ENCODE measurements at places on chromosomes 5 and 9. TPM values are rescaled to one million over a fixed set of nuclear protein-coding genes. Genes with fewer than 3 reads are reported as not detected.

- H3K4me3 ChIP-seq: no peak overlapping the region
- peak; percentile 45 for DNase-seq
- H3K4me1 ChIP-seq: no peaks in the 10 kb centered on the region
- H3K36me3 ChIP-seq: no peaks in the 10 kb centered on the region
Observed at GRCh38 chr9:19028835-19029451, 4.1 kb downstream of the SAXO1 start.

GRCh38 chr5:76472335-76473008 lies 69.4 kb downstream of the IQGAP2 start:
- no peak overlapping the region for H3K27ac ChIP-seq
- no peaks in the 10 kb centered on the region for H3K27me3 ChIP-seq
- no peaks in the 10 kb centered on the region for H3K4me1 ChIP-seq
- no peak overlapping the region for H3K4me3 ChIP-seq
- H3K36me3 ChIP-seq: no peaks in the 10 kb centered on the region
- DNase-seq: no peak

DNA sequence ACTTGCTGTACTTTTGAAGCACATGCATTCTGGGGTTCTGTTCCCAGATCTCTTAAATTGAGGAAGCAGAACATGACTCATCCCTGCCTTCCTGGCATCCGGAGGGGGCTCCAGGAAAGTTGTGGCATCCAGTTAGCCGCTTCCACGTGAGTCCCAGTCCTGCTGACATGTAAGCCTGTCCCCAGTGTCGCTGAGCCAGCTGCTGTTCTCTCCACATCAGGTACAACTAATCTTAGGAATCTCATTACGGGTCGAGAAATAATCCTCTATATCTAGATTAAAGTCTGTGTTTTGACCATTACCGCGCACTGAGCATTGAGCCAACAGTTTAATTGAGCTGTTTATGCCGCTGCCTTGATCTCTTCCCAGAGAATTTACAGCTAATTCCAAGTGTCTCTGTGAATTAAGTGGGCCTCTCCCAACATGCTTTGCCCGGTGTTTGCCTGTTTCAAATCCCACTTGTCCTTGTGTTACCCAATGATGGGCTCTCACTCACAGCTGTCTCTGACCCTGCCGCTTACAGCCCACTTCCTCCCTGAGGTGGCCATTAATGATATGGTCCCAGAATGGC lies 10.5 kb upstream of the SHB start:
- DNase-seq: peak; percentile 82
- H3K4me3 ChIP-seq: peak overlapping the region; percentile 39
- no peaks in the 10 kb centered on the region for H3K36me3 ChIP-seq
- peaks cover 20% of the 10 kb centered on the region for H3K4me1 ChIP-seq
- no peaks in the 10 kb centered on the region for H3K27me3 ChIP-seq
- H3K27ac ChIP-seq: peak overlapping the region; percentile 79

DNA sequence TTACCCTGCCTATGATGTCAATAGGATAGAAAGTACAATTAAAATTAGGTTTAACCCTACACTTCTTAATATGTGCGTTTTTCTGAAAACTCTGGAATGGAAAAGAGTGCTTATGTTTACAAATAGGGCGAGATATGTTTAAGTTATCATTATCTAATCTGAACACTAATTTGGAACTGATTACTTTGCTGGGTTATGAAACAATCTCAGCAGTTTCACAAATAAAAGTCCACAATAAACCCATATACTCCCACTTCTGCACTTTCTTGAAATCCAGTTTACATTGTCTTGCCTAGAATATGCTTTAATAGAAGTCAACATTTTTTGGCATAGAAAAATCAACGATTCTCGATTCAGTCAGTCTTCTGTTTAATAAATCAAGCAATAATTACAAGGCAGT lies 236.3 kb downstream of the NFIB start:
- H3K4me1 ChIP-seq: peaks cover 13% of the 10 kb centered on the region
- H3K36me3 ChIP-seq: no peaks in the 10 kb centered on the region
- H3K4me3 ChIP-seq: no peak overlapping the region
- H3K27me3 ChIP-seq: no peaks in the 10 kb centered on the region

DNA sequence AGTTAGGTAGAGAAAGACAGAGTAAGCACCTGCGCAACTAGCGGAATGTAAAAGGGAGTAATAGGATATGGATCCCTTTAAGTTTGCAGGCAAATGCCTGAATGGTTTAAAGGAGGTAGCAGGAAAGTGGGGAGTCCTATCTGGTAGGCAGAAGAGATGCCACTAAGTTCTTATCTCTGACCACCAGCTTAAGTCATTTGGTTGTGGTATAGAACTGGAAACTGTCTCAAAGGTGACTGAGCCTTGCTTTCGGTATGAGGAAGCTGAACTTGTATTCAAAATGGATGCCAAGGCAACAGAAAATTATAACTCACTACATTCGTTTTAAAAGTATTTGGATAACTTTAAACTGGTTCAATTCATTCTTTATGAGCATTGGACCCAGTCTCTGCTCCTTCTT lies 475.6 kb downstream of the DMRTA1 start:
- DNase-seq: no peak
- no peaks in the 10 kb centered on the region for H3K36me3 ChIP-seq
- H3K4me1 ChIP-seq: no peaks in the 10 kb centered on the region
- no peak overlapping the region for H3K27ac ChIP-seq
- no peaks in the 10 kb centered on the region for H3K27me3 ChIP-seq
- no peak overlapping the region for H3K4me3 ChIP-seq

- no peaks in the 10 kb centered on the region for H3K36me3 ChIP-seq
- H3K27me3 ChIP-seq: no peaks in the 10 kb centered on the region
- DNase-seq: peak; percentile 71
- no peak overlapping the region for H3K4me3 ChIP-seq
- no peak overlapping the region for H3K27ac ChIP-seq
Observed at GRCh38 chr5:138632900-138633489, 57.8 kb upstream of the HSPA9 start.

GRCh38 chr5:90475436-90475980 lies 844 bp downstream of the POLR3G start:
- H3K27ac ChIP-seq: no peak overlapping the region
- H3K4me3 ChIP-seq: peak overlapping the region; percentile 90

- no peaks in the 10 kb centered on the region for H3K27me3 ChIP-seq
- peak; percentile 59 for DNase-seq
- peaks cover 27% of the 10 kb centered on the region for H3K4me1 ChIP-seq
- peak overlapping the region; percentile 70 for H3K27ac ChIP-seq
- peak overlapping the region; percentile 93 for H3K4me3 ChIP-seq
Observed at GRCh38 chr5:149731332-149731616, 1.2 kb downstream of the PPARGC1B start.

DNA sequence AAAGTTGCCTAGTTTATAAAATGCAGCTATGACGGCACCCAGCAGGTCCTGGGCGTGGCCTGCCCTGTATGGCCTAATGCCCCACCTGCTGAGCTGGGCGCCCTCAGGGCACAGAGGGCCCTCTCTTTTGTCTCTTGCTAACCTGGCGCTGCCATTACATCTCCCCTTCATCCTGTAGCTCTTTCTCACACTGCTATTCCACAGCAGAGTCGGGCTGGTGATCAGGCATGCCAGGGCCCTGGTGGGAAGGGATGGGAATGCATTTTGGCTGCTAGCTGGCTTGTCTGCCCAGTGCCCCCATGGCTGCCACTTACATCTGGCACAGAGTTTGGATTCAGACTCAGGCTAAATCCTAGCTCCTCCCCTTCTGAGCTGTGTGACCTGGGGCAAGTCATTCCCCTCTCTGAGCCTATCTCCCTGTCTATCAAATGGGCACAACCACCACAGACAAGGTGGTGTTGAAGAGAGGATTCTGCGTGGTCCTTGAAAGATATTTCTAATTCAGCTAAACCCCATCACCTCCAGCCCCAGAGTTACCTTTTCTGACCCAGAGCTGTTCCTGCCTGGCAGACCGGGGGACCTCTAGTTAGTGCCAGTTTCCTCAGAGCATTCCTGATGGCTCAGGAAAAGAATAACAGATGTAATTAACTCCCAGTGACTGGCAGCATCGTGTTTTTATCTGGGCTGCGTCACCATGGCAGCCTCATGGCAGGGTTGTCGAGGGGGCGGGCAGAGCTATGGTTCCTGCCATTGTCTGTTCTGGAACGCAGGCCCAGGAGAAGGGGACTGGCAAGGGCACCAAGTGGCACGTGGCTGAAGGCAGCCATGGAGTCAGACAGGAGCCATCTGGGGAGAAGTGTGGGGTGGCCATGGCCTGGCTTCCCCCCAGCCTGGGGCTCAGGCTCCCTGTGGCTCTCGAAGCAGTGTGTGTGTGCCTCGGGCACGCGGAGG lies 6.3 kb downstream of the PRR7 start:
- H3K27me3 ChIP-seq: no peaks in the 10 kb centered on the region
- DNase-seq: no peak
- H3K27ac ChIP-seq: no peak overlapping the region

DNA sequence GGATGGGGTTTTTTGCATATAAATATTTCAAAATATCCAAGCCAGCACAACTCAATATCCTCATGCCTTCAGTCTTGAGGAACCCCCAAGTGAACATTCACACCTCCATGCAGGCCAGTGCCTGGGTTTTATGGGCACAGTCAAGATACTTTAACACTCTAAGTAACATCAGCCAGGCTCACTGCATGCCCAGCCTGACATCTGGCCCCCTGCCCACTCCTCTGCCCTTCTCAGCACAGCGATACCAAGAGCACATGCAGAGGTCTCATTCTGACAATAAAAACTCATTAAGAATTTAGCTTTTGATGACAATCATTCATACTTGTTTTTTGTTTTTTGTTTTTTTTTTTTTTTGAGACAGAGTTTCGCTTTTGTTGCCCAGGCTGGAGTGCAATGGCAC lies 250.0 kb downstream of the CWC27 start:
- no peak overlapping the region for H3K27ac ChIP-seq
- no peak for DNase-seq
- H3K4me3 ChIP-seq: no peak overlapping the region
- no peaks in the 10 kb centered on the region for H3K4me1 ChIP-seq
- no peaks in the 10 kb centered on the region for H3K27me3 ChIP-seq

- DNase-seq: no peak
- no peak overlapping the region for H3K4me3 ChIP-seq
- H3K27me3 ChIP-seq: peaks cover 3% of the 10 kb centered on the region
- no peaks in the 10 kb centered on the region for H3K4me1 ChIP-seq
Observed at GRCh38 chr5:52204310-52204709, 583.4 kb upstream of the ITGA1 start.

GRCh38 chr9:123368536-123369153 lies 12.6 kb downstream of the CRB2 start:
- H3K4me3 ChIP-seq: no peak overlapping the region
- DNase-seq: no peak
- peaks cover 5% of the 10 kb centered on the region for H3K27me3 ChIP-seq
- H3K36me3 ChIP-seq: no peaks in the 10 kb centered on the region
- no peaks in the 10 kb centered on the region for H3K4me1 ChIP-seq

- no peak overlapping the region for H3K27ac ChIP-seq
- no peaks in the 10 kb centered on the region for H3K27me3 ChIP-seq
- peak; percentile 28 for DNase-seq
- no peak overlapping the region for H3K4me3 ChIP-seq
Observed at GRCh38 chr5:149205625-149206523, 64.6 kb downstream of the ABLIM3 start.

GRCh38 chr9:123637606-123637944 lies 281.6 kb downstream of the CRB2 start:
- no peaks in the 10 kb centered on the region for H3K27me3 ChIP-seq
- H3K36me3 ChIP-seq: no peaks in the 10 kb centered on the region
- H3K4me3 ChIP-seq: no peak overlapping the region
- H3K27ac ChIP-seq: no peak overlapping the region

- no peak for DNase-seq
- no peaks in the 10 kb centered on the region for H3K36me3 ChIP-seq
- H3K27me3 ChIP-seq: no peaks in the 10 kb centered on the region
- H3K27ac ChIP-seq: no peak overlapping the region
- H3K4me3 ChIP-seq: no peak overlapping the region
- H3K4me1 ChIP-seq: 0 out of 2 replicates have a peak, but pooled peaks cover 5% of the 10 kb centered on the region
Observed at GRCh38 chr5:173395257-173395932, 67.2 kb upstream of the STC2 start.

- H3K4me1 ChIP-seq: no peaks in the 10 kb centered on the region
- DNase-seq: no peak
- H3K27ac ChIP-seq: no peak overlapping the region
- no peaks in the 10 kb centered on the region for H3K36me3 ChIP-seq
- no peak overlapping the region for H3K4me3 ChIP-seq
Observed at GRCh38 chr5:124111886-124112285, 599.9 kb downstream of the CSNK1G3 start.

- no peak overlapping the region for H3K4me3 ChIP-seq
- H3K36me3 ChIP-seq: no peaks in the 10 kb centered on the region
- no peak overlapping the region for H3K27ac ChIP-seq
- DNase-seq: no peak
- H3K27me3 ChIP-seq: no peaks in the 10 kb centered on the region
Observed at GRCh38 chr5:33774341-33774740, 117.4 kb downstream of the ADAMTS12 start.

GRCh38 chr5:68380078-68380477 lies 164.5 kb downstream of the PIK3R1 start:
- peaks cover 5% of the 10 kb centered on the region for H3K36me3 ChIP-seq
- DNase-seq: no peak
- H3K27ac ChIP-seq: no peak overlapping the region
- H3K4me1 ChIP-seq: peaks cover 21% of the 10 kb centered on the region
- no peak overlapping the region for H3K4me3 ChIP-seq
- H3K27me3 ChIP-seq: no peaks in the 10 kb centered on the region

- H3K4me1 ChIP-seq: no peaks in the 10 kb centered on the region
- no peaks in the 10 kb centered on the region for H3K36me3 ChIP-seq
- peak overlapping the region; percentile 92 for H3K4me3 ChIP-seq
Observed at GRCh38 chr5:121962347-121962670, 534 bp downstream of the SRFBP1 start.

GRCh38 chr5:90645024-90645610 lies 86.5 kb downstream of the ADGRV1 start:
- peak; percentile 73 for DNase-seq
- H3K4me3 ChIP-seq: peak overlapping the region; percentile 7
- no peaks in the 10 kb centered on the region for H3K27me3 ChIP-seq
- H3K36me3 ChIP-seq: no peaks in the 10 kb centered on the region

GRCh38 chr9:121860744-121861143 lies 209.3 kb downstream of the DAB2IP start:
- H3K27me3 ChIP-seq: no peaks in the 10 kb centered on the region
- peak; percentile 84 for DNase-seq
- no peak overlapping the region for H3K4me3 ChIP-seq
- no peaks in the 10 kb centered on the region for H3K36me3 ChIP-seq
- peaks cover 11% of the 10 kb centered on the region for H3K4me1 ChIP-seq

The RNF183 gene
- not detected for total RNA-seq

The OR1J2 gene
- not detected for total RNA-seq

The TRAF1 gene
- total RNA-seq: 0.25 TPM

The PIP5KL1 gene
- 0.20 TPM for total RNA-seq

The ANKRD18B gene
- 13.3 TPM for total RNA-seq

The MEIKIN gene
- not detected for total RNA-seq

The ARL14EPL gene
- total RNA-seq: 0.66 TPM

The SLC6A19 gene
- not detected for total RNA-seq

The CACNA1B gene
- not detected for total RNA-seq

The TNC gene
- total RNA-seq: 181 TPM

Measured in SJCRH30 (cell line).